ENCODE measurements at places on chromosomes 7 and 10. TPM values are rescaled to one million over a fixed set of nuclear protein-coding genes. Genes with fewer than 3 reads are reported as not detected.

LIPM gene
- total RNA-seq: not detected

PPP1R17 gene
- not detected for total RNA-seq

NEBL gene
- total RNA-seq: under 0.01 TPM

MDH2 gene
- 97.4 TPM for total RNA-seq

TRPV6 gene
- total RNA-seq: not detected

- DNase-seq: no peak
These were observed 26.6 kb downstream of the PSMC2 start for GRCh38 chr7:103373866-103374643.

GRCh38 chr10:52739380-52740154 lies 33.0 kb downstream of the MBL2 start:
- DNase-seq: no peak

GRCh38 chr10:118867768-118868167 lies 113.0 kb upstream of the CACUL1 start:
- DNase-seq: no peak

DNA sequence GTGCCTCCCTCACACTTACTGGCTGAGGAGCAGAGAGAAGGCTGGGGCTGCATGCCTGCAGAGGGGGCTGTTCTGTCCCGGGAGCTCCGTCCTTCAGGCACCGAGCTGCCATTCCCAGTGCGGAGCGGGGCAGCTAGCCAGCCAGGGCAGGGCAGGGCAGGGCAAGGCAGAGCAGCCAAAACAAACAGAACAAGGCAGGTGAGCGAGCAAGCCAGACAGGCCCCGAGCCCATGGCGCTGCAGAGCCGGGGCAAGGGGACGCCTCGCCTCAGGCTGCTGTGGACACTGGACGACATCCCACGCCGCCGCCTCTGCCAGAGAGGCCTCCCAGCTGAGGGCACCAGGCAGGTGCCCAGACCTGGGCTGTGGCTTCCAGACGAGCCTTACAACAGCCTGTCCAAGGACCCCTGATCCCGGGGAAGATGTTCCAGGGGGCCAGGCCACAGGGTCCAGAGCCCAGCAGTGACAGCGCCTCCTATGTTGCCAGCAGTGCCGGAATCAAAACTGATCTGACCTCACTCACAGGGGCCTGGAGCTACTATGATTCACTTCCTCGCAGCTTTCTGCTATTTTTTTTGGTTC lies 8.2 kb upstream of the NDST2 start:
- no peak for DNase-seq

GRCh38 chr10:130049244-130049643 lies 61.4 kb downstream of the C10orf143 start:
- DNase-seq: no peak

GRCh38 chr7:51316666-51317581 lies at the start of gene COBL:
COBL (minus strand) TSS chr7:51316809; CDS start chr7:51316633, 176 bp downstream.
- no peak for DNase-seq

DNA sequence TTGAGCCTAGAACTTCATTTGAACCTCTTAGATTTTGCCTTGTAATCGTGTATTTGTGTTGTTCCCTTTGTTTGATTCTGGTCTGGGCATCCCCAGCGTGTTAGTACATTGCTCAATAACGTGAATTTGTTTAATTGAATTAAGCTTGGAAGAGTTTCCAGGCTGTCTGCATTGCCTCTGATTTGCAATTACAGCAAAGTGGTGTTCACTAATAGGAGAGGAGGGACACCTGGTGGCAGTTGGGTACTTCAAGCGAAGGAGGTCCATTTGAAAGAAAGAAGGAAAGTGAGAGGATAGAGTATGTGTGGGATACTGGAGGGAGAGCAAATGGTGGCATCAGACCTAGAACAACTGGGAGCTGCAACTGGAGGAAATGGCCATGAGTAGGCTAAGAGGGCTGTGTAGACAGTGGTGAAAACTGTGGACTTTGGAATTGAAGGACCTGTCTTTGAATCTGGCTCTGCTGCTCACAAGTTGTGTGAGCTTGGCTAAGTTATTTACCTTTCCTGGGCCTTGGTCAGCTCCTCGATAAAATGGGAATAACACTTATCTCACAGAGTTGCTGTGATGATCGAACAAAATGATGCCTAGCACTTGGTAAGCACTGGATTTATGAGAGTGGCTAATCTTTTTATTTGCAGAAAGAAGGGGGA lies 15.1 kb downstream of the LSMEM1 start:
- DNase-seq: peak; percentile 68

GRCh38 chr7:50632561-50633413 lies 67.6 kb upstream of the DDC start:
- DNase-seq: peak; percentile 54

- DNase-seq: no peak
These were observed 326.0 kb upstream of the MTPN start for GRCh38 chr7:136303162-136303561.

DNA sequence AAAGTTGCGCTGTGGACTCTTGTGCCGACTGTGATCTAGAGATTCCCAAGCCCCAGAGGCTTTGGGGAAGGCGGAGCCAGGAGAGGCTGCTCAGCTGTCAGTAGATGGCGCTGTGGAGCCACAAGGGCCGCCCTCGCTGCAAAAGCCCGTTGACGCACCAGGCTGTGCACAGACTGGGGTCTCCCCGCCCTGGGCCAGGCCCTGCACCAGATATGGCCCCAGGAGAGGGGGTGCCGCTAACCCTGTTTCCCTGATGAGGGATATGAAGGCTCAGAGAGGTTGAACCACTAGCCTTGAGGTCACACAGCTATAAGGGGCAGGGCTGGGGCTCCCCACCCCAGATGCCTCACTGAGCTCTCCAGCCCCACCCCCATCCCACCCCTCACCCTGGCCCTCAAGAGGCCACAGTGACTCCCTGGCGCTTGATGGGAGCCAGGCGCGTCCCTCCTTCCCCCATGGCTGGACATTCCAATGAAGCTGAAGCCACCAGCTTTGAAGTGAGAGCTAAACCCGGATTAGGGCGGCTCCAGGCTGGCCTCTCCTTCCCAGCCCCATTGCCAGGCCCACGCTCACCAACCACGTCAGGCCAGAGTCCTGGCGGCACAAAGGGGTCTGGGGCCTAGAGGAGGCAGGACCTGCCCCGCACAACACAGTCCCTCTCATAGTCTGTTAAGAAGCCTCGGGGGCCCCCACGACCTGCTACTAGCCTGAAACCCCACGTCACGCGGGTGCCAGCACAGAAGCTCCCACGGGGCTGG lies 26.4 kb downstream of the MYL10 start:
- peak; percentile 69 for DNase-seq

DNA sequence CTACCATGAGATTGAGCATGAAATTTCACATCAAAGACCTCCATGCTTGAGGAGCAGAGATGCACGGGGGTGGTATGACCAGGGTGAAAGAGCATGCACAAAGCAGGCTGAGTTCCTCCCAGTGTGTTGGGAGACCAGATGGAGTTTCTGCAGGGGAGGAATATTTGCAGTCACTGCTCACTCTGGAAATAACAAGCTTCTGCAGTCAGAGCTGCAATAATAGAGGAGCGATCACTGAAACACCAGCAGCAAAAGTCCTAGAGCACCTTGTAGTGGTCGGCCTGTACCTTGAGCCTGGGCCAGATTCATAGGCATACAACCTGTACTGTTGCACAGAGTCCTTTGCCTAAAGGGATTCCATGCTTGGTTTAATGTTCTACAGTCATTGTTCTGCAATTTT lies 184.5 kb upstream of the SP8 start:
- no peak for DNase-seq

- DNase-seq: no peak
These were observed 125.7 kb downstream of the TEX36 start for GRCh38 chr10:125557311-125557710.

DNA sequence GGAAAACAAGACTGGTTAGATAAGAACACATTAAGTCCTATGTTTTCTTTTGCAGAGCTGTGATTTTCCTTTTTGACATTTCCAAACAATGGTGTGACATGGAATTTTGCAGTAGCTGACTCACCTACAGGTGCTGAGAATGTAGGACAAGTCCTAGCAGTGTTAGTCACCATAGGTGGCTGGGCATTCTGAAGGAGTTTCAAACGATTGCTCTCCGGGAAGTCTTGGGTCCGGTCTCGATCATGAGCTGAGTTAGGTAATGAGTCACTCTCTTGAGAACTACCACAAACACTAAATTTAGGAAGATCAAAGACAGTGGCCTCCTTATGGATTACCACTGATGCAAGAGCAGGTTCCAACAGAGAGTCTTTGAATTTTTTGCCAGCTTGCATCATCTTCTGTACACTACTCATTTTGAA lies 3.6 kb downstream of the FIGNL1 start:
- peak; percentile 96 for DNase-seq

- peak; percentile 59 for DNase-seq
These were observed 150.4 kb downstream of the SFMBT2 start for GRCh38 chr10:7260412-7260900.

GRCh38 chr10:76198287-76199035 lies 767.0 kb downstream of the LRMDA start:
- no peak for DNase-seq

GRCh38 chr10:16520900-16521299 lies 779 bp downstream of the C1QL3 start:
- peak; percentile 22 for DNase-seq

GRCh38 chr10:111756217-111757061 lies 427.1 kb downstream of the GPAM start:
- peak; percentile 55 for DNase-seq

- DNase-seq: no peak
These were observed 22.0 kb upstream of the ELFN1 start for GRCh38 chr7:1647961-1648672.

DNA sequence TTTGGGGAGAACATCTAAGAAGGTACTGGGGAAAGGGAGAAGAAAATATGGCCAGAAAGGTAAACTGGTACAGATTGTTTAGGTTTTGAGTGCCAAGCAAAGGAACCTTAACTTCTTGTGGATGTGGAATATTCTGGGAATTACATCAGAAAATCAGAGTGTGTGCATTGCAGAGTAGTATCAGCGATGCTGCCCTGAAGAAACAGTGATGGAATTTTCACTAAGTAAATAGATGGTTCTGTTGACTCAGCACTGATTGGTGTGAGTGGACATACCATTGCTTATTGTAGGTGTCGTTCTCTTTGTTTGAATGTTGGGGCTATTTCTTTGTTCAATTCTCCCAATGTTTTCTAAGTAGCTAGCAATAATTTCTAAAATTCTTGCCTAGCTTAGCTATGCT lies 24.4 kb upstream of the AKR1B1 start:
- no peak for DNase-seq

DNA sequence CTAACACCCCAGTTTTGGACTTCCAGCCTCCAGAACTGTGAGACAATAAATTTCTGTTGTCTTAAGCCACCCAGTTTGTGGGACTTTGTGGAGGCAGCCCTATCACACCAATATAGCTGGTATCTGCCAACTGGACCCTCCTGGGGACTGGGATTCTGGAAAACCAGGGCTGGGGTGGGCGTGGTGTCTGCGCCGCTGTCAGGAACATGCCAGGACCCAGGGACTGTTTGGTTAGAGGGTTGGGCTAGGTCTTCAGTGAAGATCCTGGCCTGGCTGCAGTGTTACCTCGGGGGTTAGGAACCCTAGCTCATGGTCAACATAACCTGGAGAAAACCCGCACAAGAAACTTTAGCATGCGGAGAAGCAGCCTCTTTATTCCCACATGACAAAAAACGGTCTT lies 42.6 kb downstream of the PNLIPRP2 start:
- DNase-seq: no peak

- peak; percentile 92 for DNase-seq
These were observed 29.1 kb downstream of the GTF2IRD1 start for GRCh38 chr7:74482629-74483401.

DNA sequence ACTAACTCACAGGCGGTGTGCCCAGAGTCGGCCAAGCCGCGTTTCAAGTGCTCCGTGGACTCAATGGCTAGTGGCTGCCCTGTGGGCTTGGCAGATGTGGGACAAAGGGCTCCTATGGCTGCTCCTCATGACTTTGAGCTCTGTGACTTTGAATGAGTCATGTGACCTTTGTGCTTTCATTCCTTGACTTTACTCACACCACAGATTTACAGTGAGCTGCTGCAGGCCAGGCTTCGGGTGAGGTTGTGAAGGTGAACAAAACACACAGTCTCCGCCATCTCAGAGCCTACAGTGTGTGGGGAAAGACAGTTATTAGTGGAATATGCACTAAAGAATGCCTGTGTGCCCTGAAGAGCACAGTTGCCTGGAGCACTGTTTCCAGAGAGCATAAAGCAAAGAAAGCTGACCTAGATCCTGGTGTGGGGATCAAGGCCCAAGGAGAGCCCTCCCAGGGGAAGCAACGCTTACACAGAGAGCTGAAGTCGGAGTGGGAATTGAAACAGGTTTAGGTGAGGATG lies 29.7 kb upstream of the PLEKHA1 start:
- DNase-seq: peak; percentile 86
